Hematopoietic multipotent progenitor cell treated with erythropoietin and hydrocortisone succinate and interleukin-3 and kit ligand, for 6 days (in vitro differentiated cells): ENCODE measurements at places on chromosomes 16 and 17.
A peak's percentile ranks its signal among the peaks of the same experiment; 100 is the strongest.

GRCh38 chr16:85989863-85990643, 91.1 kb downstream of the IRF8 start:
- no peak for DNase-seq

DNA sequence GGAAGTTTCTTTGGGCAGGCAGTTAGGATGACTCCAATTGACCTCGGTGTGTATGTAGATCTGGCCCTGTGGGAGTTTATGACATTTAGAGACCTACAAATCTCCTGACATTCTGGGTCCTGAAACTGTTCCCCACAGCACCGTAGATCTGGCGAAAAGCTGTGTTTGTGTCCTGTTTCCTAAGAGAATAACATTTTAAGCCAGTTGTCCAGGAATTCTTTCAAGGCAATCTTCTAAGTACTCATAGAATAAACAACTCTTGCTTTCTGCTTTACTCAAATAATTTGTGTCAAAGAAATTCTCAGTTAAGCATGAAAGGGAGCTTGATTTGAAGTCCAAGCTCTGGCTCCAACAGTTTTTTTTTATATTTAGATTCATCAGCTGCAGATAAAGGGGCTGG, 78.5 kb upstream of the ELAC2 start:
- DNase-seq, result no peak

DNA sequence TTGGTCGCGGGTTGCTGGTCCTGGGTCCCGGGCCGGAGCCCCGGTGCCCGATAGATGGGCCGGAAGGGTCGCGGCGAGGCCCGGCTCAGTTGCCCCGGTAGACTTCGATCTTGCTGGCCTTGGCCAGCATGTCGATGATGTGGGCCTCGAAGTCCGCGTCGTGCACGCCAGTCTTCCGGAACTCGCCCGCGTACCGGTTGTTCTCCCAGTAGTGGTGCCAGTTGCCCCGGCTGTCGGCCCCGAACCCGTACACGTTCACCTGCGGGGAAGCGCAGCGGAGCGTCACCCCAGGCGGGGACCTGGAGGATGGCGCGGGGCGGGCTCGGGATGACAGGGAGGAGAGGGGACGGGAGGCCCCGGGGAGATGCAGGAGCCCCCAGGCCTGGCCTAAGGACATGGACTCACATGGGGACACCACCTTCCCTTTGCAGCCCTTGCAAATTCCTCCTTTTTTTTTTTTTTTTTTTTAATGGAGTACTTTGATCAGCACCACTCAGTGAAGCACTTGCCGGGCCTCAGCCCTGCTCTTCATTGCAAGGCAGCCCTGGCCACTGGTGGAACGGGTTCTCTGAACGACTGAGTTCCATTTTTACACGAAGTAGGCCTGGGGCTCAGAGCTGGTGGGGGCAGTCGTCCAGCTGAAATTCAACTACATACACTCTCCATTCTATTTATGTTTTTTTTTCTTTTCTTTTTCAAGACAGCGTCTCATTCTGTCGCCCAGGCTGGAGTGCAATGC, 35.1 kb downstream of the DDX19A start:
- DNase-seq, result no peak

- no peak for DNase-seq
Measured at GRCh38 chr16:84508502-84508901, 4.0 kb upstream of the MEAK7 start.

GRCh38 chr16:70432723-70433457, 6.0 kb downstream of the ST3GAL2 start:
- peak; percentile 75 for DNase-seq

DNA sequence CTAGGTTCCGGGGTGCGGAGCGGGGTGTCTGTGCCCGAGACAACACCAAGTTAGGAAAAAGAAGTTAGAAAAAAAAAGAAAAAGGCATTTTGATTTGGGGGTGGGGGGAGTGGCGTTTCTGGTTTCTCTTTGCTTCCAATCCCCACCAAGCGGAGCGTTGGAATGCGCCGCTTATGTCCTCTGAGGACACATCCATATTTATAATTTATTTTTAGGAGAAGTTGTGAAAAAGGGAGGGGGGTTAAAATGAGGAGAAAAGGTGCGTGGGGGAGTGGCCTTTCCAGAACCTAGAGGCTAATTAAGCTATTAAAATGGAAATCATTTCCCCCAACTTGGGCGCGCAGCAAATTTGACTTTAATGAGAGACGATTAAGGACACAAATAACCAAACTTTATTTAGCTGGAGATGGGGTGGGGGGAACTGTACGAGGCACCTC, 232.1 kb downstream of the MRTFB start:
- DNase-seq, result no peak

GRCh38 chr17:38732376-38733281, 2.5 kb downstream of the CISD3 start:
- peak; percentile 58 for DNase-seq

DNA sequence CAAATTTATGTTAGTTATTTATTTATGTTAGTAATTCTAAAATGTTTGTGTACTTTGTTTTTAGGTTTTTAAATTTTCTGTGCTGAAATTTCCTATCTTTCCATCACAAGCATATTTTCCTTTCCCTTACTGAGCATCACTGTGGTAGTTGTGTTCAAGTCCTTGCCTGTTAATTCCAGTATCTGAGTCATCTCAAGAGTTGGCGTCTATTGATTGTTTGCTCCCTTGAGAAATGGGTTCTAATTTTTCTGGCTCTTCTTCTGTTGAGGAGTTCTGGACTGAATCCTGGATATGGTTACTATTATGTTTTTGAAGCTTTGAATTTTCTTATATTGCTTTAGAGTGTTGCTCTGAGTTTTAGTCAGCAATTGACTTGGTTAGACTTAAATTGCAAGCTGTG, 56.3 kb downstream of the GAN start:
- DNase-seq, result no peak

DNA sequence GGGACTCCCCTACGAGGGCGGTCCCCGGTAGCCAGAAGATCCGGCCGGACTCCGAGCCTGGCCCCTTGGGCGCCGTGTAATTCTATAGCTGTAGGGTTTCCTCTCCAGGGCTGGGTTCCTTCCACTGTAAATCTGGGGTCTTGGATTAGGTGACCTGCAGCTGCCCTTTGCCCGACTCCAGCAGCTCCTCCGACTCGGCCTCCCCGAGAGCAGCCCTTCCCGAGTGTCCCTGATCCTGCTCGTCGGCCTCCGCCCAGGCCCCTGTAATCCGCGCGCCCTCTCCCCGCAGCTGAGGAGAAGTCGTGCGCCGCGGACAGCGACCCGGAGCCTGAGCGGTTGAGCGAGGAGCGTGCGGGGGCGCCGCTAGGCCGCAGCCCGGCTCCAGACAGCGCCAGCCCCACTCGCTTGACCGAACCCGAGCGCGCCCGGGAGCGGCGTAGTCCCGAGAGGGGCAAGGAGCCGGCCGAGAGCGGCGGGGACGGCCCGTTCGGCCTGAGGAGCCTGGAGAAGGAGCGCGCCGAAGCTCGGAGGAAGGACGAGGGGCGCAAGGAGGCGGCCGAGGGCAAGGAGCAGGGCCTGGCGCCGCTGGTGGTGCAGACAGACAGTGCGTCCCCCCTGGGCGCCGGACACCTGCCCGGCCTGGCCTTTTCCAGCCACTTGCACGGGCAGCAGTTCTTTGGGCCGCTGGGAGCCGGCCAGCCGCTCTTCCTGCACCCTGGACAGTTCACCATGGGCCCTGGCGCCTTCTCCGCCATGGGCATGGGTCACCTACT, 5.5 kb downstream of the TBX2 start:
- DNase-seq, result no peak

DNA sequence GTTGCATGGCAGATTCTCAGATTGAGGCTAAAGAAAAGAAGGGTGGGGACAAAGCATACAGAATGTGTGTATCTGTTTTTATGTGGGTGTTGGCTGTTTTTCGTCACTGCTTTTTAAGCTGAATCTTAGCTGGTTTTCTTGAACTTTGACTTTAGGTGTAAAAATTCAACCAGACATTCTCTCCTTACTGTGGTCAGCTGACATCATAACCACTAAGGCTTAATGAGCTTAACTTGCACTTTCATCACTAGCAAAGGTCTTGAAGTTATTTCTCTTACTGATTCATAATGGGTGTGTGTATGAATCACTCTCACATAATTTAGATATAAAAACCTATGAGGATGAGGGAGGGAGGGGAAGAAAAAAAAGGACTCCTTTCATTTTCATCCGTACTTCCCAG, 4.0 kb upstream of the CDC6 start:
- DNase-seq, result no peak

GRCh38 chr17:81453076-81453475, 57.8 kb downstream of the BAHCC1 start:
- no peak for DNase-seq

DNA sequence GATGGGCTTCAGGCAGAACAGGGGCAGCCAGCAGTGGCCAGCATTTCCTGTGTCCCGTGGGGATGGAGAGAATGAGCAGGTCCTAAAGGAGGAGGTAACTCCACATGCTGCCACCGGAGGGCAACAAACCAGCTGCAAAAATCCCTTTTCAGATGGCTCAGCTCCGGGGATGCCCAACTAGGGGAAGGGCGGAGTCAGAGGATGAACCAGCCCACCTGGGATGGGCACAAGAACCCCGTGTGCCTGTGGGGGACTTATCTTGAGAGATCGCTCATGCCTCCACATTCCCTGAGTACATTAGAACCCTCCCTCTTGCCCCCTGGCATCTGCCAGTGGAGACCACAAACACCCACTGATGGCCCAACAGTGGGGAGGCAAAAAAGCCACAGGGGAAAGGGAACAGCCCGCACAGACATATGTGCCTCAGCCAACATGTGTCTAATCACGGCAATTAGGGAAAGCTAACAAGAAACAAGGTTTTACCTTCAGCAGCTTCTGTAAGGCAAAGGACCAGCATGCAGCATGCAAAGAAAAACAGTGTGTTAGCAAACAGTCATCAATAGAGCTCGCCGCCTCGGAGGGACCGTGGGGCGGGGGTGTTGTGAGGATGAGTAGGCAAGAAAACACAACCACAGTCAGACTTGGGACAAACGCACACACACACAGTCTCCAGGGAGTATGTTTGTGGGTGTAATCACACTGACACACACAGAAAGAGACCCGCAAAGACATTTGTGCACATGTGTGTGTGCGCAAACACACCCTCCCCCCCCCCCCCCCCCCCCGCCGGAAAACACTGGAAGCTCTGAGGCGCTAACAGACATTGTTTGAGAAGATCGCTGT, 64.0 kb downstream of the MYO18A start:
- peak; percentile 81 for DNase-seq
